ENCODE measurements at places on chromosomes 1 and 21.

GRCh38 chr1:167312871-167313270, 92.2 kb downstream of the POU2F1 start:
- DNase-seq, result no peak

DNA sequence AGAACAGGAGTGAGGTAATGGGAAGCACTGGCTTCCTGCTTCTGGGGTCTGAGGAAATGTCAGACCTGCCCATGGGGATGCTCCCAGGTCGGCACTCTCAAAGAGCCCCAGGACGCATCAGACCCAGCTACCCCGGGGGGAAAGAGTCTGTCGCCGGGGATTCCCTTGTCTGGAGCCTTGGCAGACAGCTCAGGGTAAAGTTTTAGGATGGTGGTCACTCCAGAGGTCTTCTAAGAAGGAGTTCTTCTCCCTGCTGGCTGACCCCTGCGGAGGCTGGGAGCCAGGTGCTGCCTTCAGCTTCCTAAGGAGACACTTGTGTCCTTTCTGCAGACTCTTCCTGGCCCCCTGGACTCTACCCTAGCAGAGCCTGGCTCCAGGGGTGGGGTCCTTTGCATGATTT, 61.9 kb upstream of the PSEN2 start:
- DNase-seq, result no peak

DNA sequence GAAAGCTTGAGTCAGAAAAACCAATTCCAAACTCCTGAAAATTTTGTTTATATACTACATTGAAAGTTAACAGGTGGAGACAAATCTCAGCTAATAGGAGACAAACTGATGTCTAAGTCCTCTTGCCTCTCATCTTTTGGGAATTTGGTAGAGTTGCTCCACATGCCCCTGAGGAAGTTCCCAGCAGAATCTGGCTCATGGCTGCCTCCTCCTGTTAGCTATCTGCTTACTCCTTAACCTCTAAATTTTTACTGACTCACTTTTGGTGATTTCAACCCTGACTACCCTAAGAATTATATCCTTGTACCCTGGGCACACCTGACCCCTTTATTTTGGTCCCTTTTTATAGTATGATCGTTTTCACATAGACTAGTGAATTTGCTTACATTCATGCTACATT, 633.7 kb upstream of the USP24 start:
- no peak for DNase-seq

DNA sequence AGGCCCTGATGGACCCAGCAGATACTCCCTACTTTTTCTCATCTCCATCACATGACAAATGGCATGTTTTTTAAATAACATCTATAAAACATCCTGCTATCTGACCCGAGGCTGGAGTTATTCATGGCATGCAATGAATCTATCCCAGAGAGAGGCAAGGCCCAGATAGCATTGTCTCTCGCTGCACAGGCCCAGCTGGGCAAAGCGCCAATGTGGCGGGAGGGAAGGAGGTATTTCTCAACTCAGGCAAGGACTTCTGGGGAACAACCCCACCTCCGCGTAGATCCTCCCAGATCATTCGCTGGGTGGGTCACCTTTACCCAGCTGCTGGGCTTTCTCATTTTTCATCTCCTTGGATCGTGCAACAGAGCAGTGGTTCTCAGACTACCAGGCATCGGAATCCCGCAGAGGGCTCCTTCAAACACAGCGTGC, 59.8 kb downstream of the ERG start:
- no peak for DNase-seq

GRCh38 chr1:221716713-221717484, 25.0 kb downstream of the DUSP10 start:
- no peak for DNase-seq

- no peak for DNase-seq
Measured at GRCh38 chr1:187631381-187631675, 802.6 kb downstream of the PLA2G4A start.

GRCh38 chr1:84785271-84786036, 95.2 kb upstream of the SSX2IP start:
- no peak for DNase-seq

- DNase-seq, result no peak
Measured at GRCh38 chr1:112074711-112075110, 85.2 kb upstream of the KCND3 start.

DNA sequence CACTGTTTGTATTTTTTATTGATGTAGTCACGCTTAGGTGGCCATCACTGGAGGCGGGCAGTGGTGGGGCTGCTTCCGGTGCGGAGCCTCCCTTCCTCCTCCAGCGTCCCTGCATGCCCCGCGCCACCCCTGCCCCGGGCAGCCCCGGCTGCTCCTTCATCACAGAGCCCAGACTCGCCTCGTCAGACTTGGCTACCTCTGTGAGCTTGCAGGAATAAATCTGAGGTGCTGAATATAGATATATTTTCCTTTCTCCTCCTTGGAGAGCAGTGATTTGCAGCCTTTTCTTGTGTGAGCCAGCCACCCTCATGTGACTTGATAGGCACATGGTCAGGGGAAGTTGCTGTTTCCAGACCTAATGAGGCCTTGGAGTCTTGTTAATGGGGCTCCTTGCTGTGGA, 412.7 kb upstream of the VAMP3 start:
- DNase-seq, result no peak

DNA sequence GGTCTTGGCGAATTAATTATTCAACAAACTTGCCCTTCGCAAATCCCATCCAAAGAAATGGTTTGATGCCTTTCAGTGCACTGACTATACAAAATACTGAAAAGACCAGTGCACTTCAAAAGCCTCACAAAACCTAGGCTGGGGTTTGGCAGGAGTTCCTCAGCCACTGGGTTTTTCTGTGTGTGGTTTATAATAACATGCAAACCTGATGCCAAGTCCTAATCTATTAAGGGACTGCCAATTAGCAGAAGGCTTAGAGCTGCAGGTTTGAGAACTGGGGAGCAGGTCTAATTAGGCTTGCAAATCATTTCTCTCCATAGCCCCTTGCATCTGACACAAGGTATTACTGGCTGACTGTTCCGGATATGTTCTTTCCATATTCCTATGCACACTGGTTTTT, 27.7 kb downstream of the PLPP3 start:
- no peak for DNase-seq

DNA sequence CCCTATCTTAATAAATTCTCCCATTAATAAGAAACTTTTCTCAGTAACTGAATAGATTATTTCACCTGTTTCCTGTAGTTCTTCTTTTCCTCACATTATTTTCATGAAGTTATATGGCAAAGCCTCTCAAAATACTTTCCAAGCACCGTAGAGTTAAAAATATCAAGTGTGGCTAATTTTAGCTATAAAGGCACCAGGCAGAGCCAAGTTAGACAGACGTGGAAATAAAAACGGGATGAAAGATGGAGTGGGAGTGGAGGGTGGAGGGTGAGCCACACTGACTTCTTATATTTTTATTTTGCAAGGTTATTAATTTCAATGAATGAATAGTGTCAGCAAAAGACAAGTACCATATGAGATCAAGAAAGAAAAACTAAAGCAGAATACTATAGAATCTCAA, 71.7 kb downstream of the ENAH start:
- DNase-seq, result no peak

DNA sequence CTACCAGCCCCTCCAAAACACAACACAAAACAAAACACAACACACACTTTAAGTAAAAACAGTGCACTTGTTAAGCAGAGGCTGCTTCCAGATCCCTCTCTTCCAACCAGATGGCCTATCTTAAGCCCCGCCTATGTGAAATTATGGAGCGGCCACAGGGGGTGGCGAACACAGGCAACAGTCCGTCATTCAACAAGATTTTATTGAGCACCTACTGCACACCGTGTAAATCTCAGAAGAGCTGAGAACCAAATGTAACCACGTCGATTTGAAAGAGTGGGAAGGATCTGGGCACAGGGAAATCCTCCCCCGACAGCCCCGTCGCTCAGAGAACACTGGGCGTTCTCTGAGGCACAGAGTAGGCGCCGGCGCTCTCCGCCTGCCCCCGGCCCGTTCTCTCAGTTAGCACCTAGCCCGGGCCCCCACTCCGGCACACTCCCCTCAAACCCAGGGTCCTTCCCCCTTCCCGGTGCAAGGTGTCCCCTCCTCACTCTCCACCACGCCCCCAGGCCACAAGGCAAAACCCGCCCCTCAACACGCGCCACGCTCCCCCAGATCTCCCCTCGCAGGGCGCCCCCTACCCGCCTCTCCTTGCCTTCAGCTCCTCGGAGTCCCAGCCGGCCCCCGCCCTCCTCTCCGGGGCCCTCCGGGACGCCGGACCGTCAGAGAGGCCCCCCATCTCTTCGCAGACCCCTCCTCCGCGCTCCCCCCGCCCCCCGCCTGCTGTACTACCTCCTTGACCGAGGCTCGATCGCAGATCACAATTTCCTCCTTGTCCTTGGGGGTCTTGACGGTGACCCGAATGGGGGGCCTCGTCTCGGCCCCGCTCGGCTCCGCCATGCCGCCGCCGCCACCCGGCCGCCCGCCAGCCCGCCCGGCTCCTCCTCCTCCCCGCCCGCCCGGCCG, 483 bp downstream of the UBQLN4 start:
- peak; percentile 76 for DNase-seq

GRCh38 chr1:158717344-158717743, 3.2 kb downstream of the OR6K3 start:
- DNase-seq, result no peak

GRCh38 chr1:21620496-21620895, 48.7 kb downstream of the RAP1GAP start:
- DNase-seq, result no peak

DNA sequence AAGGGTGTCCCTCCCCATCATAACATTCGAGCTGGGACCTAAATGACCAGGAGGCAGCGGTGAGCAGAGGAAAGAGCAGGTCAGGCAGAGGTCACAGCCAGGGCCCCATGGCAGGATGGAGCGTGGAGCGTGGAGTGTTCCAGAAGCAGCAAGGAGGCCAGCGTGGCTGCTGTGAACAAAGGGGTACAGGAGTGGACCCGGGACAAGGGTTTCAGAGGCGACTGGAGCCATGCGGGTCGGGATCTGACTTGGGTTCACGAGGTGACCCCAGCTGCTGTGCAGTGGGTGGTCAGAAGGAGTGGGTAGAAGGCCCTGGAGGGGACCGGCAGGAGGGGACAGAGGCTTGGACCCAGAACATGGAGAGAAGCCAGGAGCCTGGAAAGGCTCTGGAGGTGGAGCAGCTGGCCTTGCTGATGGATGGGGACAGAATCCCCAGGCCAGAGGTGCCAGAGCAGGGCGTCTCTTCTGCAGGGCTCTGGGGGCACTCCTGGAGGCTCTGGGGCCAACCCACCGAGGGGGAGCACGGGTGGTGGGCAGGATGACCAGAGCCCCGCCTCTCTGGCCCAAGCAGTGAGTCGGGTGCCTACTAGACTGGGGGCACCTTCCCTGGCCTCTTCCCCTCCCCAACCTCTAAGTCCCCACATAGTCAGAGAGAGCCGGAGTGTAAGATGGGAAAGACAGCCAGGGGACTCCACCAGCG, 2.3 kb downstream of the CHD5 start:
- no peak for DNase-seq

DNA sequence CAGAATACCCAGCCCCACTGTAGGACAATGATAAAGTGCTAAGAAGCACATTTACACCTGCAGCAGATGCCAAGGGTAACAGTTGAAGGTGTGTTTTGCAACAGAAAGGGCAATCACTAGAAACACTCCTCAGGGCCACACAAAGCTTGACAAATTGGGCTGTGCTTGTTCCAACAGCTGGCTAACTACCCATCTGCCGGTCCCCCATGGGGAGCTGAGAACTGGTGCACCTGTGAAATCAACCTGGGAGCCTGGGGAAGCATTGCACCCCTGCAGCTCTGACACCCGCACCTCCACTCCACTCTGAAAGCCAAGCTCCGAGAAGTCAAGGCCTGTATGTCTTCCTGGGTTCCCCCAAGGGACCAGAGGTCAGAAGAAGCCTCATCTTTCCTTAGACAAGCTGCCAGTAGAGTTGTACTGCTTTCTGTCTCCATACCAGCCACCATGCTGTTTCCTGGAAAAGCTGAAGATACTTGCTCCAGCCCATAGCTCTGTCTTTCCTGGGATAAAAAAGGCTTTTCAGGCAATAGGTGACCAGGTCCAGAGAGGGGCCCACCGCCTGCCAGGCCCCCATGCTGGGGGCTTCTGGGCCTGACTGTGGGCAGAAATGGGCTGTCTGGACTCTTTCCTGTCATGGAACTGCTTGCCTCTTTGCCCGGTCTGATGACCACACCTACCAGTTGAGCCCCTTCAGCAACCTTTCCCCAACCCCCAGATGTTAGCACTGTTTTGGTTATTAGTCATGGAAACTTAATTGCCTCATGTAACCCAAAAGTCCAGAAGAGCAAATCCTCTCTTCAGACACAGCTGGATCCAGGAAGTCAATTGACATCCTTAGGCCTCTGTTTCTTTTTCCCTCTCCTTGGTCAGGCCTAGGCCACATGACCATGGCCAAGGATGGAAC, 93.6 kb downstream of the KIF14 start:
- DNase-seq, result no peak

GRCh38 chr1:93964777-93965200, 55.6 kb upstream of the GCLM start:
- no peak for DNase-seq

DNA sequence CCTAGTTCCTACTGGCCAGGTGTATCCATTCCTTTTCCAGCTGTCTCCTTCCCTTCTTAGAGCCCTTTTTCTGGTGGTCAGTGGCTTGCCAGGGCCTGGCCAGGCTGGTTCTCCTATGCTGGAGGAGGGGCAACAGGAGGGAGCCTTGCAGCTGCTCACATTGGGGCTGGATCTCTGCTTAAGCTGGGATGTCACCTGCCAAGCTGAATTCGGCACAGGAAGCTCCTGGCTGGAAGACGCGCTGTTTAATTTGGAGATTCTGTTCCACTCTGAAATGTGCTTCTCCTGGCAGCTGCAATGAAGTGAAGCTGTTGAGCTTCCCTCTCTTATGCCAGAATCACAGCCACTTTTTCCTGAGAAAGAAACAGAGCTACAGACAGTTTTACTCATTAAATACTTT, 56.0 kb upstream of the POU3F1 start:
- DNase-seq, result no peak

- DNase-seq, result no peak
Measured at GRCh38 chr1:230581446-230582079, 60.7 kb upstream of the COG2 start.

- DNase-seq, result no peak
Measured at GRCh38 chr1:216064643-216065042, 358.6 kb downstream of the USH2A start.

- DNase-seq, result no peak
Measured at GRCh38 chr1:6208723-6209660, 3.1 kb downstream of the RNF207 start.

DNA sequence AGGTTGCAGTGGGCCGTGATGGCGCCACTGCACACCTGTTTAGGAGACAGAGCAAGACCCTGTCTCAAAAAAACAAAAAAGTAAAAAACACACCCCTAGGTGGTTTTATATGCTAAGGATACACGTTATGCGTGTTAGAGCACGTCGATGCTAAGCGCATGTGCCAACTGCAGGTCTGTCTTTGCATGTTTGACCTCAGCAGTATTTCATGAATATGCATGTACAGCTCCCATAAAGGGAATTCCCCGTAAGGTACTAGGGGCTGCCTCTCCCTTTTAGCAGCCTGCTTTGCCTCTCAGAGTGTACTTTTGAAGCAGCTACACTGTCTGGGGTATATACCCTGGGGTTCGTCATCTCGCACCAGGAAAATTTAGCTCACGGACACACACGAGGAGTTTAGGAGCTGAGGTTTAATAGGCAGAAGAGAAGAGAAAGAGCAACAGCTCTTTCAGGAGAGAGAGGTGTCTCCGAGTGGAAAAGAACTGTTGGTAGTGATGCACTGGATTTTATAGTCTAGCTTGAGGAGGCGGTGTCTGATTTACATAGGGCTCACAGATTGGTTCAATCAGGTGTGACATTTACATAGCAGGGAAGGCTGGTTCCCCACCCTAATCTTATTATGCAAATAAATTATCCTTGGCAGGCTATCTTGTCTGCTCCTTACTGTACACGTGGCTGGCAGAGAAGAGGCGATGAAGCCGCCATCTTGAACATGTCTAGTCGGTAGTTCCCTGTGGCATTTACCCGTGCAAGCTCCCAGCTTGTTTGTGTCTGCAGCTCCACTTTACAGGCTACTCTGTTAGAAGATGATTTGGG, 4.2 kb upstream of the OTUD3 start:
- DNase-seq, result no peak
